ENCODE measurements at places on chromosomes 12 and 14.

- DNase-seq: peak; percentile 41
Measured at GRCh38 chr14:70013271-70013873, 134.2 kb downstream of the SMOC1 start.

DNA sequence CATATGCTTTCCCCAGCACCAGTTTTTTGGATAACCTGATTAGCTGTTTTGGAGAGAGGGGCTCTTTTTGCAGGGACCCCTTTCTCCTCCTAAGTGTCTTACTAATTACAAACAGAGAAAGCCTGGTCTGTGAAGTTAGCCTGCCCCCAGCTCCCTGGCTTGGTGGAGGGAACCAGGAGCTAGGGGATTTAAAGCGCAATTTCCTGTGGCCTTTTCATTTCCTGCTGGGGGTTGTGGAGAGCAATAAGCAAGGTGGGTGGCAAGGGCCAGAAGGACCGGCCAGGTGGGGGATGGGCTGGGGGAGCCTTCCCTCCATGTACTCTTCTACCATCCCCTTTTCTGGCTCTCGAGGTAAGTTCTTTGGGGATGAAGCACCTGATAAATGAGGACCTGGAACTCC is 4.1 kb upstream of the CISTR start:
- DNase-seq: no peak

DNA sequence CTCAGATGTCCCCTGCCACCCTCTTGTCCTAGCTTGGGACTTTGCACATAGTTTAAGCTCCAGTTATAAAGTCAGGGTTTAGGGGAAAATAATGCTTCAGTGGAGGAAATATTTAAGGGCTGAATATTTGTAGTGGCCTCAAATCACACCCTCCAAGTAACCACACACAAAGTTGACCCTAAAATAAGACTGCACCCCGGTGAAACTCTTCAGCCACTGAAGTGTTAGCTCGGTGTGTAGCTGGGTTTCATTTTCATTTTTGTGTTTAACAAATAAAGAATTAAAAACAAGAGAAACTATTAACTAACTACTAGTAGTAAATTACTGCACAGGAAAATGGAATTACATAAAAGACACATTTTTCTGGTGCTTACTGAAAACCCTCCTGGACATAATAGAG is 14.8 kb upstream of the BCL11B start:
- no peak for DNase-seq

DNA sequence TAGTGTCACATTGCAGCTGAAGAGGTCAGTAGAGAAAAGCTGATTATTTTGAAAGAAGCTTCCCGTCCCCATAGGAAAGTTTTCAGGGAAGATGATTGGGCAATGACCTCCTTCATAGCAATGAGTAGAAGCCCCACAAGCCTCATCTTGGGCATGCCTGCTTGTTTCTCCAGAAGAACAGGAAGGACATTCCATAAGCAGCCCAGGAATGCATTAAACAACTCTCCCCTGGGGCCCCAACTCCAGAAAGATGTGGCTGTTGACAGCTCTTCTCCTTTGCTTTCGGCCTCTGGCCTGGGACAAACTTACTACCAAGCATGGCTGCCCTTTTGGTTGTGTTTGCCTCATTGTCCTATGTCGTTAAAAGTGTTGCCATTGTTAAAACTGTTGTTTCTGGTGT is 5.7 kb upstream of the VDR start:
- no peak for DNase-seq

DNA sequence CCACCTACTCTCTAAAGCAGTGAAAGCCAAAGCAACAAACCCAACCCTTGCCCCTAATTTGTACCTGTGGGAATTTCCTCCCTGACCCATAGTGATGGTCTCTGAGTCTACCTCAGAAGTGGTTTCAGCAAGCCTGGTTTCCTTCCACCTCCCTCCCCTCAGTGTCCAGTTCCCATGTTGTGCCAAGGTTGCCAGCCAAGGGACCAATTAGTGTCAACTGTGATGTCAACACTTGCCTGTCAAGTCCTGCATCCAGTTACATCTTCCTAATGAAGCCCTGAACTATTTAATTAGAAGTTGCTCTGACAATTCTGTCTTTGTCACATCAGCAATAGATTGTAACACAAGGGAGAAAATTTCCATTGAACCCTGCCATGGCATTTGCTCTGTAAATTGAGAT is 194.4 kb upstream of the CCDC196 start:
- no peak for DNase-seq

DNA sequence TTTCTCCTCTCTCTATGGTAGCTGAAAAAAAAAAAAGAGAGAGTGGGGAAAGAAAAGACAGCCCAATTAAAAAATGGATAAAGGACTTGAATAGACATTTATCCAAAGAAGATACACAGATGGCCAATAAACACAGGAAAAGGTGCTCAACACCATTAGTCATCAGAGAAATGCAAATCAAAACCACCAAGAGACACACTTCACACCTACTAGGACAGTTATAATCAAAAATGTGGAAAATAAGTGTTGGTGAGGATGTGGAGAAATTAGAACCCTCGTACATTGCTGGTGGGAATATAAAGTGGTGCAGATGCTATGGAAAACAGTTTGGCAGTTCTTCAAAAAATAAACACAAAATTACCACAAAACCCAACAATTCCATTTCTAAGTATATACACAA is 172.4 kb upstream of the GRIN2B start:
- DNase-seq: no peak

- DNase-seq: no peak
Measured at GRCh38 chr14:100714258-100714892, 12.3 kb upstream of the DLK1 start.

- DNase-seq: no peak
Measured at GRCh38 chr14:44662250-44662891, 155.3 kb upstream of the FSCB start.

GRCh38 chr14:21098076-21098891 is at the start of gene ZNF219:
TSS of gene ZNF219 (minus strand) at chr14:21098655. CDS start at chr14:21093591, 5,064 bp downstream.
- DNase-seq: peak; percentile 73

DNA sequence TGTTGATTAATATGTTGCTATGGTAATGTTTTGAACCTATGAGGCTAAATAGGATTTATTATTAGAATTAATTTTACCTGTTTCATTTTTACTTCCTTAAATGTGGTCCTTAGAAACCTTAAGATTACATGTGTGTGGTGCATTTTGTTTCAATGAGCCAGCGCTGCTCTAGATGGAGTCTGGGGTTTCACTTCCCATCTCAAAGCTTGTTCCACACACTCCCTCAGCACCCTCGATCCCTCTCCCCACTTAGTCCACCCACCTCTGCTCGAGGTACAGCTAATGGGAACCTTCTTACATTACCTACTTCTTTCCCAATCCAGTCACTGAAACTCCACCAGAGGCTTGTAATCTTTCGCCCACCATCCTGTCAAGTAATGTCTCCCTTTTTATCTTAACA is 205.2 kb downstream of the PAX9 start:
- no peak for DNase-seq

DNA sequence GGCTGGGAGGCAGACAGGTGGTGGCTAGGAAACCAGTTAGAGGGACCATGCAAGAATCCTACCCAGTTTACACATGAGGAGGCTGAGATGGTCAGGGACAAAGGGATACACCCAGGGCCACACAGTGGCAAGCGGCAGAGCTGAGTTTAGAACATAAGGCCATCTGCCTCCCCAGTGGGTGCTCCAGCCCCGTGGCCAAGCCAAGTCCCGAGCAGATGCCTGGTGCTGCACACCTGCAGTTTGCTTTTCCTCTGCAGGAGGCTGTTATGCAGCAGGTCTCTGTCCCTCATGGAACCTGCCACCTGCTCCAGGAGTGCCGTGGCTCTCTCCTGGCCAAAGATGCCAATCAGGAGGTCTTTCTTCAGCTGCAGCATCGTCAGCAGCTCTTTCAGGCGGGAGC is 70.8 kb downstream of the SYNE3 start:
- DNase-seq: no peak

GRCh38 chr12:6688543-6688998 is 604 bp downstream of the ZNF384 start:
- DNase-seq: peak; percentile 92

DNA sequence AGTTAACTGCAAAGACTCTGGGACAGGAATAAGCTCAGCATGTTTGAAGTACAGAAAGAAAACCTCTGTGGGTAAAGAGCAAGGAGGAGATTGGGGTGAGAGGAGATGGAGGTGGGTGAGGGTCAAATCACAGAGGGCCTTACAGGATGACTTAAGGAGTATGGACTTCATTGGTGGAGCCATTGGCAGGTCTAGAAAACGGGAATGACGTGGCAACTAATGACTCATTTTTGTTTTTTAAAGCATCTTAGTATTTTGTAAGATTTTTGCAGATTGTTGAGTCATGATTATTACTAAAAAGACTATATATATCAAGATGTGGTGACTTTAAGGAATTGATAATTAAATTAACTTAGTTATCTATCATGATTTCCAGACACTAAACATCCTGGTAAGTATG is 18.5 kb downstream of the UTP20 start:
- peak; percentile 47 for DNase-seq

DNA sequence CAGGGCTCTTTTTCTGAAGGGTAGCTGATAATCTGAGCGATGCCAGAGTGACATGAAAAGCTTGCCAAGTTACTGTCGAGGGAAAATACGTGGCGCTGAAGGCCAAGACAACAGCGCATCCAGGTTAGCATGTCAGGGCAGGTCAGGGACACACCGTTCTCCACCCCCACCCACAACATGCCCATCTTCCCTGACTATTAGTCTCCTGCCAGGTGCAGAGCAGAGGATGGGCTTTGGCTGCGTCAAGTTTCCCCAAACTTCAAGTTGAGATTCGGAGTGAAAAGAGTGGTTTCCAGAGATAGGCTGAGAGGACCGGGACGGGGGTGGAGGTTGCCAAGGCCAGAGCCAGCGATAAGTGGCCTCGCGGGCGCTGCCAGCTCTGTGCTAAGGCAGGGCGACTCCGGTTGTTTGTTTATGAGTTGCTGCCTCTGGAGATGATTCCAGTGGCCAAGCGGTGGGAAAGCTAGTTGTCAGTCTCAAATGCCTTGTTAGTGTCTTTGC is 1.7 kb downstream of the TRHDE start:
- no peak for DNase-seq

DNA sequence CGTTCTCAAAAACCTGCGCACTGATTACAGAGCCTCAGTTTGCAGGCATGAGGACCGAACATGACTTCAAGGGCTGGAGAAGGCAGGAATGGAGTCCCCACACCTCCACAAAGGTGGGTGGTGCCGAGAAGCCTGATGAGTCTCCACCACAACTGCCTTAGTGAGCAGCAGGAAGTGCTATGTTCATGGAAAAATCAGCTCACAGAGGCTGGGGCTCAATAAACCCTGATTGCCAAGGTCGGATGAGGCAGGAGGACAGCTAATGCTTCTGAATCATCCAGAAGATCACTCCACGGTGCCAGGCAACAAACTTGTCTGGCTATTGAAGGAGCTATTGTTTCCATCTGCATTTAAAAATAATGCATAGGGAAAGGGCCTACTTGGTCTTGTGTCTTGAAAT is 31.1 kb downstream of the APPL2 start:
- DNase-seq: no peak

- no peak for DNase-seq
Measured at GRCh38 chr12:85829391-85829790, 6.8 kb downstream of the RASSF9 start.

GRCh38 chr12:113135178-113136127 is at the start of gene RASAL1:
TSS of gene RASAL1 (minus strand) at chr12:113135761. CDS start at chr12:113135462, 299 bp downstream.
- peak; percentile 87 for DNase-seq

- no peak for DNase-seq
Measured at GRCh38 chr12:59240048-59240447, 319.7 kb upstream of the LRIG3 start.

GRCh38 chr14:65750906-65751305 is 338.4 kb downstream of the FUT8 start:
- no peak for DNase-seq

- peak; percentile 1 for DNase-seq
Measured at GRCh38 chr12:24109381-24110039, 160.0 kb upstream of the SOX5 start.

DNA sequence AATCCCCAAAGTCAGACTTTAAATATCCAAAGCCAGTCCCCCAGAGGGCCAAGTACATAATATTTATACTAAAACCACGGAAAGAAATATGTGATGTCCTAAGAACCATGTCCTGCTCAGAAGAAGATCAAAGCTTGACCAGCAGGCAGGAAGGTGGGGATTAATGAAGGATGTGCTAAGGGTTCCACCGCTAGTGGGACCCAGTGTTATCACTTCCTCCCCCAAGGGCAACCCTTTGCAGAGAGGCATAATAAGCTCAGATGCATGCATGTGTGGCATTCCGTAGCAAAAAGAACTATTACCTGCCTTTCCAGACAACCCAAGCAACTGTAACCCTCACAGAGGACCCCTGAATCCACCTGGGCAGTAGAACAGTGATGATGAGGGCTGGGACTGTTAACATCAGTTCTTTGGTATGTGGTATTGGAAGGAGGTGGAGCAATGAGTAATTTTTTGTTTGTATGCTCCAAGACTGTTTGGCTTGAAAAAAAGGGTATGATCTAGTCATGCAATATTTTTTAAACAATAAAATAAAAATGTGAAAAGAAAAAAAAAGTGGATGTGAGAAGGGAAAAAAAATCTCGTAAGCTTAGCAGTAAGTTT is 71.7 kb upstream of the ETV6 start:
- no peak for DNase-seq

DNA sequence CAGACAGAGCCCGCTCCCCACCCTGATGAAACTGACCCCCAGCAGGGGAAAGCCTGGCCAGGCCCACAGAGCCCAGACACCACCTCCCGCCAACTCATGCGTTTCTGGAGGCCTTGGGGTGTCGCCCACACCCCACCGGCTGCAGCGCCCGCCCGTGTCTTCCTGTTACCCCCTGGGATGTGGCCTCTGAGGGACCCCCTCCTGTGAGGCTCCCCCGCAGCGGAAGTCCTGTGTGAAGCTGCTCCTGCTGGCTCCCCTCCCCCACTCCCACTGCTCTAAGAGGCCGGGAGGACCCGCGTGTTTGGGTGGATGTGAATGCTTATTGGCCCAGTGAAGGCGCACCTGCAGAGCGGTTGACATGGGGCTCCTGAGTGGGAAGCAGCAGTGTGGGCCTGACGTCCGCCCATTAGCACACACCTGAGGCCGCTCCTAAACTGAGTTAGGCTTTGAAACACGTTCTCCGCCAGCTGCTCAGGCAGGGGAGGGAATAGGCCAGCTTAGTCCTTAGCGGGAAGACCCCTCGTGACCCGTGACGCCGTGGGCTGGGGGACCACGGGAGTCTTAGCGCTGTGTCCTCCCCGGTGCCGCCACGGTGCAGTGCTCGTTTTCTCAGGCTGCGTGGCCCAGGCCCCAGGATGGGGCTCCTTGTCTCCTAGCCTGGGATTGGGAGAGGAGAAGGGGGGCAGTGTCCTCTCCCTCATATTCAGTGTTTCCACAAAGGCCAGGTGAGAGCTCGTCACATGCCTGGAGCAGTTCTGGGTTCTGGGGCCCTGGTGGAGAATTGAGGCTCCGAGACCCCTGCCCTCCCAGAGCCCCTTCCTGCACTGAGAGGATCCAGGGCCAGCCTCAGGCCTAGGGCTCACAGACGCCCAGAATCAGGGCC is 323.4 kb upstream of the SFSWAP start:
- no peak for DNase-seq

- DNase-seq: no peak
Measured at GRCh38 chr12:67091204-67091603, 178.0 kb upstream of the CAND1 start.
